ENCODE measurements at places on chromosomes 7 and 10.

DNA sequence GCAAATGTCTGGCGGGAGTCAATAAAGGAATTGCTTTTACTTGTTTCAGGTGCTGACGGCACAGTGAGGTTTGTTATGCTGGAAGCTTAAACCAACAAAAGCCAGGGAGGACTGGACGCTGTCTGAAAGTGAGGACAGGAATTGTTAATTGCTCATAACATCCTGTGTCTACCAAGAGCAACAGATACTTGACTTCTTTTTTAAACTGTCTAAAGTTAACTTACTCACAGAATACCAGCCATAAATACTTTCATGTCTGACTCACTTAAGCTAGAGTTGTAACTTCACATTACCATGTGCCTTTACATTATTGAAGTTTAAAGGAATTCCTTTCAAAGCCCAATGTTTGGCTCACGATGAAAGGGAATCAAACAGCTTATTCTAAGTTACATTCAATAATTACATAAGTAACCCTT, 252.7 kb upstream of the SHH start:
- no peak for DNase-seq

GRCh38 chr7:100681491-100682227, 8.1 kb downstream of the GNB2 start:
- no peak for DNase-seq

DNA sequence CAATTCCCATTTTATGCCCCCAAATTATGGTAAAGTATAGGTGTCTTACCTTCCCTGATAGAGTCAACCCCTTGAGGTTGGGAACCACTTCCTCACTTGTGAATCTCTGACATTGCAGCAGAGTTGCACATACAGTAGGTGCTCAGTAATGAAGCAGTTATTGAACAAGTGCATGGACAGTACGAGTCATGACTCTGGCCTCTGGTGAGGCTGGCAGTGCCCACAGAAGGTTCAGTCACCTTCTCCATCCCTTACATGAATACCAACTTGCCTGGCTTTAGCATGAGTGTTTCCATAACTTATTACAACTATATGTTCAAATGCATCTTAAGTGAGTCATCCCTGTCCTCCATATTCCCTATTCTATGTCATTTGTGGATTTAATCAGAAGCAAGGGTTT, 340.0 kb downstream of the ELMO1 start:
- no peak for DNase-seq

- DNase-seq: no peak
Measured at GRCh38 chr10:4130685-4131084, 345.7 kb upstream of the KLF6 start.

DNA sequence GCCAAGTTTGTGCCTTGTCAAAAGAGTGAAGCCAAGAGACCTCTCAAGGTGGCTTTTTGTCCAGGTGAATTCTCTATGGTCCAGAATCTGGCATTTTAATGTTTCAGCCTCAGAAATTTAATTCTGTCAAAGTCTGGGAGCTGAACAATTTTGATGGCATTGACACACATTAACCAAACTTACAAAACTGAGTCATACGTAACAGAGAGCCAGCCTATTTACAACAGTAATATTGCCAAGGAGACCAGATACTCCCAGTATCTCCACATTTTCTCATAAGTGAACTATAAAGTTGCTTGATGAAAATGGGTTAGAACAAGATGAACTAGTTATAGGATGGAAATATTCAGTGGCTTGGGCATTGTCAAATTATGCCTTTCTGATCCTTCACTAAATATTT, 43.8 kb downstream of the PDE6C start:
- no peak for DNase-seq

DNA sequence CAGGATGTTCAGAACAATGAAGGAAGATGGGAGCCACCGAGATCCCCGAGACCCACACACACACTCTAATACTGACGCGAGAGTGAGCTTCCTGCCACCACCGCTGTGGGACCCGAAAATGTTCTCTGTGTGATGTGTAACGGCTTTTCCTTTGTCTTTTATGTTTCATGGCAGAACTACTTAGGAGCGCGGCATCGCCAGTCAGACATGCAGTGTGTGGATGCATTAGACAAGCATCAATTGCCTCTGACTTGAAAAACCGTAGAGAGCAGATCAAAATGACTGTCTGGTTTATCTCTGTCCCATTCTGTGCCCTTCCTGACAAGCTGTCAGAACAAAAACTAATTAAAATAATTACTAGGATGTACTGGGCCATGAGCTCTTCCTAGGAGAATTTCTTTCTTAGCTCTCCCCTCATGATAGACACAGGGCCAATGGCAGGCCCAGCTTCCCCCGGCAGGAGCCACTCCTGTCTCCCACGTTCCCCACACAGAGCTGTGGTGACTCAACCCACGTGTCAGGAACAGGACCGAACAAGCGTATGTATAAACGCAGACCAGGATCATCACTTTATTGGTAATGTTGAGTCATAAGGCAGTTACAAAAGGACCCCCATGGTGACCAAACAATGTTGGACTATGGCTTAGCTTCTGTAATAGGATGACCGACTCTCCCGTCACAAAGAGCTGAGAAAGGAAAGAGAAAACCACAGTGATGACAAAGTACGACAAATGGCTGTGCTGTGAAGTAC, 705.0 kb downstream of the PARD3 start:
- no peak for DNase-seq

DNA sequence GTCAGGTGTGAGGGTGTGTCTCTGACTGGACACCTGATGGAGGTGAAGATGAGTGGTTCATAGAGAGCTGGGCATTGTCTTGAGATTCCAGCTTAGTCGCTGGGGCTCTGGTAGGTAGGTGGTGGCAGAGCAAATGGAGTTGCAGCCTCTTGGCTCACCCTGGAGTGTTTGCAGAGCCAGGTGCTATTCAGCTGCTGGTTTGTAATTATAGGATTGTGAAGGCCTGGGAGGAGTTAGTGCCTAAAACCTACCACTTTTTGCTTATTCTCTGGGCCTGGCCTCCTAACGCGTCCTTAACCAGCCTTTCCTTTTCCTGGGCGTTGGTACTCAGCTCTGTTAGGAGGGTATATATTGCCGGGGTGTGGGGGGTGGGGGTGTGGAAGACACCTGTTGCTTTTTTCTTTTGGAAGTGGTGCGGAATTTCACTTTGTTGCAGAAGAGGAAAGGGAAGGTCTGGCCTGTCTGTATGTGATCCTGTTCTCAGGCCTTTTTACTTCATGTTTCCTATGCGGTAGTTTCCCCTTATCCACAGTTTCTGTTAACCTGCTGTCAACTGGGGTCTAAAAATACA, 3.2 kb downstream of the PPRC1 start:
- no peak for DNase-seq

- DNase-seq: no peak
Measured at GRCh38 chr7:40709062-40709964, 574.5 kb downstream of the SUGCT start.
